ENCODE measurements at places on chromosomes 3 and 15. TPM values are rescaled to one million over a fixed set of nuclear protein-coding genes. Genes with fewer than 3 reads are reported as not detected.

DNA sequence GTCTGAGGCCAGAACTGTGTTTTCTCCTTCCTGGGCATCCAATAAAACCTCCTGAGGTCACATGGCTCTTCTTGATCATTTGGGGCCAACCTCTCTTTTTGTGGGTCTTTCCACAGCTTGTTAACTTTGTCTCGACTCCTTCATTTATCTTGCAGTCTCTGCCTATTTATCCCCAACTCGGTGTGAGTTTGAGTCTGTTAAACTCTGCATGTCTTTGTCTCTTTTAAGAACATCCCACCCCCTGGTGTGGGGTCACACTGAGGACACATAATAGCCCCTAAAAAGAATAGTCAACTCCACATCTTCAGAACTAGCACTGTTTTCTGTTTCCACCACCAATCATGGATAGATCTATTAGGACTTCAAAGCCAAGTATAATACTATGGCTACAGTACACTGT lies 187.2 kb downstream of the TLE3 start:
- no peak for DNase-seq

- peak; percentile 37 for DNase-seq
These were observed at the start of gene ZBTB20 for GRCh38 chr3:115146418-115147328. TSS of gene ZBTB20 (minus strand) at chr3:115147288.

- DNase-seq = no peak
These were observed 79.7 kb downstream of the LRRFIP2 start for GRCh38 chr3:37094636-37095035.

Gene TRH
- not detected for total RNA-seq

Gene SNTN
- not detected for total RNA-seq

Gene ADGRG7
- not detected for total RNA-seq

Gene SLC28A2
- not detected for total RNA-seq

Measured in PC-9 (cell line).